ENCODE measurements at places on chromosomes 7 and 10. TPM values are rescaled to one million over a fixed set of nuclear protein-coding genes. Genes with fewer than 3 reads are reported as not detected.

- DNase-seq: no peak
Observed at GRCh38 chr10:113030453-113030852, 80.4 kb downstream of the TCF7L2 start.

GRCh38 chr10:107579970-107580369 lies 415.5 kb upstream of the SORCS1 start:
- DNase-seq: no peak

- DNase-seq: no peak
Observed at GRCh38 chr7:158542651-158543566, 44.7 kb downstream of the PTPRN2 start.

GRCh38 chr7:21407796-21408480 lies 19.9 kb upstream of the SP4 start:
- no peak for DNase-seq

GRCh38 chr7:107007007-107007891 lies 37.3 kb upstream of the PRKAR2B start:
- peak; percentile 46 for DNase-seq

DNA sequence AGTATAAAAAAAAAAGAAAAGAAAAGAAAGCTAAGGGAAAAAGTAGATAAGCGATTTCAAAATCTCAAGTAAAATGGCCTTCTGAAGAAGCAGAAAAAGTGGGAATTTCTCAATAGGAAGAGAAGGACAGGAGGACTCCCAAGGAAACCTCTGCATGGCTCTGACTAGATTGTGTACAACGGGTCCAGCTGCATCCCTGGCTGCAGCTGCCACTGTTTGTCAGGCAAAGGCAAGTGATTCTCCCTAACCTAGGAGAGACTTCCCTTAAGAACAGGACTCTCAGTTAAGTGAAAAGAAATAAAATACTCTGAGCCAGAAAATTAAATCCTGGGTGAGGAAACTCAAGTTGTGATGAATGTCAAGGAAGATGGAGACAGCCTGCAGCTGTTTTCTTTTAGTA lies 298.6 kb upstream of the KIAA1217 start:
- DNase-seq: no peak

DNA sequence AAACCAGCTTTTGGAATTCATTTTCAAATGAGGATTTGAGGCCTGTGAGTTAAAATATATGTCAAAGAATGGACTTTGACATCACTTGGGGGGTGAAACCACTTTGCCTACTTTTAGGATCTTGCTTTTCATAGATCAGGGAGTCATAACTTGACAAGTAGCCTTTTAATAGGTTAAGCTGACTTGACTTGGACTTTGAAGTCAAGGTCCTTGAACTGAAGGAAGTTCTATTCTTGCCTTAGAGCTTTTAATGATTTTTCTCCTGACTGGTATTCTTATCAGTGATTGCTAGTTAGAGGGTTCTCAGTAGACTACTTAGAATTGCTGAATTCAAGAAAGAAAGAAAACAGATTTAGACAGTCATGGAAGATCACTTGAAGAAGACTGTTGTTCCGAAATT lies 17.7 kb downstream of the AGR2 start:
- DNase-seq: no peak

- DNase-seq: no peak
Observed at GRCh38 chr7:2637066-2637471, 5.3 kb downstream of the TTYH3 start.

GRCh38 chr7:87361320-87361719 lies 15.9 kb downstream of the CROT start:
- no peak for DNase-seq

DNA sequence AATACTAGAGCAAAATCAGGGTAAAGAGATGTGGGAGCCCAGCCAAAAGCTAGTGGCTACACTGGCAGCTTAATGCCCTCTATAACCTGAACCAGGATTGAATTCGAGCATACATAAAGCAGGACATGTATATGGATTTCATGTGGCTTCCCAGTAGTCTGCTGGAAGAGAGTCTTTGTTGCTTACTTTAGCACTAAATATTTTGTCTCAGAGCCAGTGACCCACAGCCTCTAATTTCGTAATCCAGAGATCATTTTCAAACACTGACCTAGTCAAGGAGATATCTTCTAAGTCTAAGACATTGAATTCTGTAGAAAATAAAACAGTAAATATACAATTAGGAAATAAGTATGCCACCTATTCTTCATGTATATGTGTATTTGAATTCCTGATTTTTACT lies 64.2 kb upstream of the GNAI1 start:
- no peak for DNase-seq

DNA sequence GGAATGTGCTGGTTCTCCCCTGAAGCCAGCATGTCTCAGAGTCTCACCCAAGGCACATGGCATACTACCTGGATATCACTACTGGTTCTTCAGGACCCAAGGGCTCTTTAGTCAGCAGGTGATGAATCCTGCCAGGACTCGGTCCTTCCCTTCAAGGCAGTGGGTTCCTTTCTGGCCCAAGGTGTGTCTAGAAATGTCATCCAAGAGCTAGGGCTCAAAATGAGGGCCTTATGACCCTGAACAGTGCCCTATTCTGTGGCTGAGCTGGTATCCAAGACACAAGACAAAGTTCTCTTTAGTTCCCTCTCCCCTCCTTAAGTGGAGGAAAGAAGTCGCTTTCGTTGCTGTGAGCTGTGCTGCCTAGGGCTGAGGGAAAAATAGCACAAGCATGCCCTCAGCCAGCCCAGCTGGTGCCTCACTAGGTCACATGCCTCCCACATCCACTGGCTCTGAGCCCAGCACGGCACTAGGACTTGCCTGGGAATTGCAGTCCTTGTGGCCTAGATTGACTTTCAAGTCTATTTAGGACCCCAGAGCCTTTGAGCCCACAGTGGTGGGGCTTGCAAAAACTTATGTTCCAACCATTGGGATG lies 106.0 kb downstream of the BMS1 start:
- no peak for DNase-seq

DNA sequence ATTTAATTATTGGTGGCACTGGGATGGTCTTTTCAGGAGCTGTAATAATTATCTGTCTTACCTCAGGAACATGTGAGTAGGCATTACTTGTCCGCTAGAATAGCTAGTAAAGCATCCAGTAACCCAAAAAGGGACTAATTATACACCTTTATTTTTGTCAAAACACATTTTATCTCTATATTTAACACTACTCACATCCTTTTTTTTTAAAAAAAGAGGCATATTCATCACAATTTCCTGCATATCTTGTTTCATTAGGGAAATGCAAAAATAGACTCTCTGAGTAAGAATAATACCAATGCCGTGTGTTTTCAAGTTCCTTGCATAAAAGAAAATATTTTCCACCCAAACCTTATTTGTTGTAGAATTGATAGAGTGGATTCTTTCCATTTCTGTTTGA lies 99.5 kb downstream of the VTI1A start:
- no peak for DNase-seq

ZC3HAV1L gene
- total RNA-seq: 2.9 TPM

ZRANB1 gene
- 24.2 TPM for total RNA-seq

SLC16A9 gene
- total RNA-seq: 0.48 TPM

ASB15 gene
- 78.6 TPM for total RNA-seq

GIMAP4 gene
- total RNA-seq: 34.7 TPM

PDZD7 gene
- total RNA-seq: 0.38 TPM

RSPH10B gene
- not detected for total RNA-seq

Data from Right ventricle myocardium superior (tissue), 1 donor.